ENCODE measurements at places on chromosomes 12 and 14. TPM values are rescaled to one million over a fixed set of nuclear protein-coding genes. Genes with fewer than 3 reads are reported as not detected.

Gene OR4K15
- not detected for total RNA-seq

- no peak for DNase-seq
Measured at GRCh38 chr12:61043838-61044237, 1216.4 kb upstream of the USP15 start.

DNA sequence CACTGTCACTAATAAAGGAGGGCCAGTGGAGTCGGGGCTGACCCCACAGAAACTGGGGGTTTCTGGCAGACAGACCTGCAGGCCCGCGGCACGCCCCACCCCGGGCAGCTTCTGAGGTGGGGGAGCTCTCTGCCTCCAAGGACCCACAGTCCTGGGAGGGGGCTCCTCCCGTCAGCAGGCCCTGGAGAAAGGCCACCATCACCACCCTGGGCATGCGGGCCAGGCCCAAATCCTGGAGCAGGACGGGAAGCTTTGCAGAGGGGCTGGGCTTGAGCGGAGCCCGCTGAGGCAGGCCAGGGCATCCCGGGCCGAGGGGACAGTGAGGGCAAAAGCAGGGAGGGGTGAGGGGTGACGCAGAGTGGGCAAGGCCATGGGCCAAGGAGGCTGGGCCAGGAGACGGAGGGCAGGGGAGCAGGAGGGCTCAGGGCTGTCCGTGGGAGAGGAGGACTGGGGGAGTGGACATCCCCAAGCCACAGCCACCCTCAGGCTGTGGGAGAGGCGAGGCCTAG, 11.1 kb upstream of the GPR132 start:
- DNase-seq, result no peak

DNA sequence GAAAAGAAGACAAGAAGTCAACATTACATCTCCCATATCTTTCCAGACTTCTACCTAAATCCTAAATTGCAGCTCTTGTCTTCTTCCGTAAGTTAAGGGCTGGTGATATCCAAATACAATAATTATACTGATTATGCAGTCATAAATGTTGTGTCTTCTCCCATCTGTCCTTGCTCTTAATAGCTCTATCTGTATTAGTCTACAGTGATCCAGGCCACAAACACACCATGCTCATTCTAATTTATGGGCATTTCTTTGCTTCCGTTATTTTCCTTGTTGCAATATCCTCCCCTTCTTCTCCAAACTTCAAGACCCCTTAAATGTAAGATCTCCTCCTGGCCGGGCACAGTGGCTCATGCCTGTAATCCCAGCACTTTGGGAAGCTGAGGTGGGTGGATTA, 3.7 kb upstream of the MDP1 start:
- DNase-seq, result no peak

- no peak for DNase-seq
Measured at GRCh38 chr12:52634266-52635056, 16.1 kb upstream of the KRT73 start.

DNA sequence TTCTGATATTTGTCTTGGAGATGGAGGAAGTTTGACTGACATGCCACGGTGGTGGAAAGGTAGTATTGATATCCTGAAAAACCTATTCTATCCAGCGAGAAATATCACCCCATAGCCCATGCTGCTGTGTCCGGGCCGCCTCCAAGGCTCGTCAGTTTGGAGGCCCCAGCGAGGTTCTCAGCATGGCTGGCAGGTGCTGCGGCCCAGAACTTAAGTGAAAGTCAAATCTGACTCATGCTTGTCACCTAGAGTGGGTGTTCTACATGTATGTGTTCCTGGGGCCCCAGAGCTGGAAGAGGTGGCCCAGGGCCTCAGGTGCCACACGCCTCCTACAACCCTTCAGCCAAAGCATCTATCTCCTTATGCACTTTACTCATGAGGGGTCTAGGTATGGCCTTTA, 92.9 kb downstream of the GCH1 start:
- no peak for DNase-seq

DNA sequence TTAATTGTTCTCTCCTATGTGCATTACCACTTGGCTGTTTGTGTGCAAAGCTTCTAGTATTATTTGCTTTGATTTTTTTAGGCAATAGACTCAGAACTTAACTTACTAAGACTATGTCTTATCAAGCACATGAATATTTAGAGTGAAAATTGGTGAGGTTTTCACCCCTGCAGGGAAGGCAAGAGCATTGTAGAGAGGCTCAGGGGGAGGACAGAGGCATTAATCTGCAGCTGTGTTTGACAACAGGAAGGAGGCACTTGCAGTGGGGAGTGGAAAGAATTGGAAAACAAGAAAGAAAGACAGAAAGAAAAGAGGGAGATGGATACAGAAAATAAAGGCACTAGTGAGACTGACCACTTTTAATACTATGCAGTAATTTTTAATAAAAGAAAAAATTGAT, 431.6 kb downstream of the PDZRN4 start:
- no peak for DNase-seq

Gene TMEM233
- not detected for total RNA-seq

- no peak for DNase-seq
Measured at GRCh38 chr14:23077962-23078361, 17.0 kb downstream of the ACIN1 start.

- DNase-seq, result peak; percentile 15
Measured at GRCh38 chr14:60561845-60562746, 53.1 kb downstream of the SIX6 start.

DNA sequence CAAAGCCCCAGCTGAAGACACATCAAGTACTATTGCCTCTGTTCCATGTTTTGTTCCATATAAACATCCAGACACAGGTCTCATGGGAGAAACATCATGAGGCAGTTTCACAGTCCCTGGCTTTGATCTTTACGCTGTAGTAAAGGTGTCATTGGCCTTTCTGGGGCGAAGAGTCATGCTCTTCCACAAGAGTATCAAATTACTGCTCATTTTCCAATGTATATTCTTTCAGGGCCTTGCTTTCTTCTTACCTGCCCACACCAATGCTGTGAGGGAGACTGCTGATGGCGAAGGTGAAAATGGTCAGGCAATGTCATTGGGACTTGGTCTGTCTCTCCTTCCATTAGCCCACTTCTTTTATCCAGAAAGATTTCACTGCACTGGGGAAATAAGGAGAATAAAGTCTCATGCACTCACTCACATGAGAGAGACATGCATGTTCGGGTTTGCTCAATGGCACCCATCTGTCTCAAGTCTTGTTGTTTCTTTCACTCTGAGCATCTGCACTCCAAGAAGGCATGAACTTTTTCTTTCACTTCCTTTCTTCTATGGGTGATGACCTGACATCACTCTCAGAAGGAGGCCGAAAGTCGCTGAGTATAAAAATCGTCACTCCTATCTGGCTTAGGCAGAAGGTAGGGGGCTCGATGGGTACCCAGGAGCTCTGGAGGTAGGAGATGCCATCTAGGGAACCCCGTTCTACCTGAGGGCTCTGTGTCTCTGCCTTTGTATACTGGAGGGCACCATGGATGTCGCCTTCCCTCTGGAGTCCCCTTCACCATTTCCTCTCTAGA, 1.3 kb upstream of the JDP2 start:
- no peak for DNase-seq

DNA sequence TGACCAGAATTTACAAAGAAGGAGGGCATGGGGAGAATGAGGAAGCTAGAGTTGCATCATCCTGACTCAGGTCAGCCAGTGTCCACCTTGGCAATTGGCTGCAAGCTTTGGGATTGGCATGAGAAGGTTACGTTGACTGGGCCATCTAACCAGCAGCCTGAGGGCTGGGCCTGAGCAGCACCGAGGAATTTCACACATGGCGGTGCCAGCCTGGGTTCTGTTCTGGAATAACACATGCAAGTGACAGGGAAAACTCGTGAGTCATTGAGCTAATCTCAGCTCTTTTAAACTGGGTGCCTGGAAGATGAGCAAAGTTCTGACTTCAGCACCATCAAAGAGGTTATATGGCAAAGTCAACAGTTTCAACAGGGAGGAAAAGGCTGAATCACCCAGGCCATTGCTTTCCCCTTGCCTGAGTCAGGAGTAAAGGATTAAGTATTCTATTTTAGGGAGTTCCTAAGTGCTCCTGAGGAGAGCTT, 543.2 kb upstream of the TBX3 start:
- DNase-seq, result no peak

DNA sequence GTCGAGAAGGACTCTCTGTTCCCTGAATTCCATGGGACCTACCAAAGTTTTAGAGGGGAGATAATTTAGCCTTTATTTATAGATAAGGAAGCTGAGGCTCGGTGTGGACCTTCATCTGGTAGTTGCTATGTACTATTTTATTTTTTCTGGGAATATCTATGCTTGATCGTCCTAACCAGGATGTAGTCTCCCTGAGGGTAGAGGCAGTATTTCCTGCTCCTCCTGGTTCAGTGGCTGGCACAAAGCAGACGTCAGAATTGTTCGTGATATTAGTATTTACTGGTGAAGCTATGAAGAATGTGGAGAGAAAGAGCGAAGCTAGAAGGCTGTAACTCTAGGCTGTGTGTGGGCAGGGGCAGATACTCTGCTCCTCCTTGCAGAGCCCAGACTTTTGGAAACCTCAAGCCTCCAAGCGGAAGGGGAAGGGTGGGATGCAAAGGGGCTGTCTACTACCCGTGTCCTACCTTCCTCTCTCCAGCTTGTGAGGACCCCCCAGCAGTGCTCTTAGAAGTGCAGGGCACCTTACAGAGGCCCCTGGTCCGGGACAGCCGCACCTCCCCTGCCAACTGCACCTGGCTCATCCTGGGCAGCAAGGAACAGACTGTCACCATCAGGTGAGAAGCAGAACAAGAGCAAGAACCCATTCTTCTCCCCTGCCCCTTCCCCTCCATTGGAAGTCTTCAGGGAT, 1.4 kb downstream of the LRP10 start:
- DNase-seq, result no peak

DNA sequence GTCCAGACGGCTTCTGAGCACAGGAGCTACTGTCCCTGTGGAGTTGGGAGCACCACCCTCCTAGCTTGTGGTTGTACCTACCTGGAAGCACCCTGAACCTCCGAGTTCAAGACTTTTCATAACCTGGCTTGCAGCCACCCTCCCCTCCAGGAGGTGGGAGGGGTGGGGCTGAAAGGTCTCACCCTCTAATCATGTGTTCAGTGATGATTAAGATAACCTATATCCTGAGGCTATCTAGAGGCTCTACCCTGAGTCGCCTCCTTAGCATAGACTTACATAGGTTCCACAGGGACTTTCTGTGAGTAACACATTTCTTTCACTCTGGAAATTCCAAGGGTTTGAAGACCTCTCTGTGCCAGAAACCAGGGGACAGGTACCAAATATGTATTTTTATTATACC, 146.5 kb downstream of the CFAP54 start:
- no peak for DNase-seq

Gene SDR9C7
- total RNA-seq, result not detected

DNA sequence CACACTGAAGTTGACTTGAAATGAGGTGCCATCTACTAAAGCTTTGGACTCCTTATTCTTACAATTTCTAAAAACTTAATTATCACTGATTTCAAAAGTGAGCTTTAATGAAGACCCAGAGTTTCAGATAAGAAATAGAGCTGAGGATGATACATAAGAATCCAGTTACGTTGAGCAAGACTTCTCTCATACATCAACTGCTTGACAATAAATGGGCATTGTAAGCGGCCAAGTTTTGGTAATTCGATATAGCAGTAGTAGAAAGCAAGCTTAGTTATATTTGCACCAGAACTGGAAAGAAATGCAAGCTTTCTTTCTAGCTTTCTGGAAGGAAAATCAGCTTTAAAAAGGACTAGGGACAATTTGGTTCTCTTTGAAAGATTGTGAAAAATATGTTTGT, 1359.6 kb downstream of the FSCB start:
- DNase-seq, result no peak

Gene ZBTB42
- 1.1 TPM for total RNA-seq

Gene KRT74
- not detected for total RNA-seq

Gene KRT83
- not detected for total RNA-seq

DNA sequence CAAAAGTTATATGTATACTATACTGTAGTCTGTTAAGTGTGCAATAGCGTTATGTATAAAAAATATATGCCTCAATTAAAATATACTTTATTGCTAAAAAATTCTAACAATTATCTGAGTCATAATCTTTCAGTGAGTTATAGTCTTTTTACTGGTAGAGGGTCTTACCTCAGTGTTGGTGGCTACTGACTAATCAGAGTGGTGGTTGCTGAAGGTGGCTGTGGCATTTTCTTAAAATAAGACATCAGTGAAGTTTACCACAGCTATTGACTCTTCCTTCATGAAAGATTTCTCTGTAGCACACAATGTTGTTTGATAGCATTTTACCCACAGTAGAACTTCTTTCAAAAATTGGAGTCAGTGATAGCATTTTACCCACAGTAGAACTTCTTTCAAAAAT, 23.4 kb downstream of the POLR3B start:
- no peak for DNase-seq

DNA sequence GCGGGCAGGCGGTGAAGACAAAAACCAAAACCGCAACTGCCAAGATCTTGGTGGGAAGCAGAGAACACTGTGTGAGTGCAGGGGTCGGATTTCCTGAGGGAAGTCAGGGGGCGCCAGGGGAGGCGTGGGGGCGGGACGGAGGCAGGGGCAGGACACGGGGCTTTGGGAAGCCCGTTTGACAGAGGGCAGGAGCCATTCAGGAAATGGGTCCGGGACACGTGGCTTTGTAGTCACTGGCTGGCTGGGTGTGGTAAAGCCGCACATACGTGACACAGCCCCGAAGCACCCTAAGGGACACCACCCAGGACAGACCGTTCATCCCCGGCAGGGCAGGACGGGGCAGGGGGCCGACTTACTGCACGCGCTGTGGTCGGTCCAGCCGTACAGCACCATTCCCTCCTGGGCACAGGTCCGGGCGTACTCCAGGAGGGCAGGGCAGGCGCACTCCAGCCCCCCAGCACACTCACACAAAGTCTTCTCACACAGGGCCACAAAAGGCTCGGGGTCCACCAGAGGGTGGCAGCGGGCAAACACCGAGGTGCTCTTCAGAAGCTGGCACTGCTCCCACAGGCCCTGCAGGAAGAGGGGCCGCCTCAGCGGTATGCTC, 49.4 kb downstream of the VWF start:
- DNase-seq, result peak; percentile 45

DNA sequence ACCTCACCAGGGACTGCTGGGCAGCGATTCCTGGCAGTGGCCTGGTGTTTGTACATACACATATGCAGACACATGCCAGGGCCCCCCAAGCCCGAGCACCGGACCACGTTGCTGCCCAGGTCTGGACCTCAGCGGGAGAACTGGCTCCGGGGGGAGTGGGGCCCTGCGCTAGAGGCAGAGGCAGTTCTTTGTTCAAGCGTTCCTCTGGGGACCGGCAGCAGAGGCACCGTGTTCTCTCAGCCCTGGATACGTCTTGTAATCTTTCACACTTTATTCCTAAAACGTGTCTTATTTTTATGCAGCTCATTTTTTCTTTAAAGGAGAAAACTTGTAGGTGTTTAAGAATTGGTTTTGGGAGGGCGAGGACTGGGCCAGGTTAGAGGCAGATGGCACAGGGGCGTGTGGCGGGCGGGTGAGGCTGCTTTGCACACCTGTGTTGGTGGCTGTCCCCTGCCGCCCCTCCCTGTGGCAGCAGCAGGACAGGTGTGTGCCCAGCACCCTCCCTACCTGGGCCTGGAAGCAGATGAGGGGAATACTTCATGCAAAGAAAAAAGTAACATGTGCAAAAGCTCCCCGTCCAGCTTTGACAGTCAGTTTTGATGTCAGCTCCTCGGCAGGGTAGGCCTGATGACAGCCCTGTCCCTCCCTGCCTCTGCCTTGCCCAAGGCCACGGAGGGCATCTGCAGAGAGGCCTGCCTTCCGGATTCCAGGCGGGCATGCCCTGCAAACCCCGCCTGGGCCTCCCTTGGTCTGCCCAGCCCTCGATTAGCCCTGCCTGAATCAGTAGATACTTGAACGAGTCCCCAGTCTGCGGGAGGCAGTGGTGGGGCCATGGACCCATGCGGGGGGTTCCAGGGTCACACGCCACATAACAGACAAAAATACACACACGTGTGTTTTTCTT, 7.0 kb upstream of the PUS1 start:
- DNase-seq, result no peak

Gene C12orf60
- 2.7 TPM for total RNA-seq

Gene RDH16
- total RNA-seq, result 0.10 TPM

Gene SPX
- 0.31 TPM for total RNA-seq

All from activated naive CD8-positive, alpha-beta T cell treated with anti-CD3 and anti-CD28 coated beads for 36 hours (primary cell).